ENCODE measurements at places on chromosomes 7 and 10.
A peak's percentile ranks its signal among the peaks of the same experiment; 100 is the strongest.

DNA sequence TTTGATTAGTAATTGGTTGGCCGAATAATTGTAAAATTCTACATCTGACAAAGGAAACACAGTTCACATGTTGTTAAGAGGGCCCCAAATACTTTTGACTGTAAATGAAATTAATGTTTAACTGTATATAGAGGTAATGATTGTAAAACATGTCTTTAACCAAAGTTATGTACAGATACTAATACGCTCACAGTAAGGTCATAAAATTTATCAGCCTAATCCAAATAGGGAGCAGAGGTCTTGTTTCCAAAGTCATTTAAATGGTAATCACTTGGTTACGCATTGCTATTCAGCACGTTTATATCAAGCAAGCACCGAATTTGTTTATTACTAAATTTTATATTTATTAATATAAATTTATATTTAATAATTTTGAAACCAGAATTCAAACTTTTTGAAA, 1.4 kb downstream of the PHYHIPL start:
- no peak for DNase-seq

DNA sequence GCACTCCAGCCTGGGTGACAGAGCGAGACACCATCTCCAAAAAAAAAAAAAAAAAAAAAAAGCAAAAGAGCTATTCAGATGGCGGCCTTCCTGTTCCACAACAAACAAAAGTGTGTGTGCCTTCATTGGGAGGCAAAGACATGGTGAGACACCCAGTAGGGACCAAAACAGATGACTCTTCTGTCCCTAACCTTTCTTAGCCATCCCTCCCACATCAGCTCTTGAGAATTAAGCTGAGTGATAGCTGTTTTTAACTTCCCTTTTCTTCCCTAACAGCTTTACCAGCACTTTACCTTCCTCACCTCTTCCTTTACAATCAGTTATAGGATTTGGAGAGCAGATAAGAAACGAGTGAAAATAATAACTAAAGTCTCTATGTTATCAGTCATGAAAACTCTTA, 48.2 kb downstream of the ARMH3 start:
- DNase-seq: no peak

- DNase-seq: peak; percentile 63
Measured at GRCh38 chr7:45888185-45888992, at the start of gene IGFBP1. IGFBP1 (plus strand) TSS chr7:45888488; CDS start chr7:45888653, 165 bp downstream.

DNA sequence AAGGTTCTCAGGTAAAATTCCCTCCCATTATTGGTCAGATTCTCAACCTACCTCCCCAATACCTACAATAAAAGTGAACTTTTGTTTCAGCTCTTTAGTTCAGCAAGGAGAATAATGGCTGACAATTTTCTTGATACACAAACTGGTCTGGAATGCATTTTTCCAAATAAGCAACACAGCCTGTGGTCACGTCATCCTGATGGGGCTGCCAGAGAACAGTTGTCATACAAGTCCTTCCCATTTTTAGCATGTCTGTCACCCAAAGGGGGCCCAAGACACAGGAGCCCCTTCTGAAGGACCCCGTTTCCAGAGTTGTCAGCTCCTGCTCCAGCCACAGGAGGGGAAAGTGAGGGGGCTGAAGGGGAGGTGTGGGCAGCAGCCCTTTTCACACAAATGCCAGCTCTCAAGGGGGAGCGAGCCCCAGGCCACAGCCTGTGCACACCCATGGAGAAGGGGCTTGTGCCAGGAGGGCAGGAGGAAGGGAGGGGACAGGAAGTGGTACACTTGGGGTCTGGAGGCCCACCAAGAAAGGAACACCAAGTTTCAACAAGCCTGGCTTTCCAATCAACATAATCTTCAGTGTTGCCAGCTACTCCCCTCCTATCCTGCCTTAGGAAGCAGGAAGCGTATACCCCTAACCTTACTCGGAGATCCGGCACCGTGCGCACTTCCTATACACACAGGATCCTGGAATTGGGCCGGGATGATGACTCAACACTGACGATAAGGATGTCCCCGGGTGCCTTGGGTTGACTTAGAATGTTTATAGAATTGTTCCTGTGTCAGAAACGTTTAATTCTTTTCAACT, 43.4 kb upstream of the PDLIM1 start:
- peak; percentile 72 for DNase-seq

DNA sequence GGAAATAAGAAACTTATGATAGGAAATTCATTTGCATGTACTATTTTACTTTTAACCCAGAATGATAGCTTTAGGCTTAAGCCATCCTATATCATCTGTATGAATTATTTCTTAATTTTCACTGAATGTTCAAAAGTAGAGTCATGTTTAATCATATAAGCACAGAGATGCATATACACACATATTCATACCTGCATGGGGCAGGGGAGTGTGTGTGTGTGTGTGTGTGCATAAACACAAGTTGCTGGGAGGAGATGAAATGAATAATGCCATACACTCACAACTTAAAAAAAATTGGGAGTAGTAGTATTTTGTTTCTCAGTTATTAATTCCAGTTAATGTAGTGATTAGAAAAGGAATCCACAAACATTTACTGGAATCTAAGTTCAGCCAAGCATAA, 83.1 kb upstream of the IKZF1 start:
- DNase-seq: no peak

DNA sequence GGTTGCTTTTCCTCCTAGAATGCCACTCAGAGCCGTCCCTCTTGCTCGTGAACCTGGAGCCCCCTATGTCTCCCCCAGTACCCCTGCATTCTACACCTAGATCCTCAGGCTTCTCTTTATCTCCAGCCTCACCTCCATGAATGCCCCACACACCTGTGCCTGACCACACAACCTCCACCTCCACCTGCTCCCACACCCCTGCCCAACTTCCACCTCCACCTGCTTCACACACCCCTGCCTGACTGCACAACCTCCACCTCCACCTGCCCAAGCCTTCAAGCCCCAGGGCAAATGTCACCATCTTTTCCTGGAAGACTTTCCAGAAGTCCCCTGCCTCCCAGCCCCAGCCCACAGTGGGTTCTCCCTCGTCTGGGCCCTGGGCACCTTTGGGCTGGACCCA, 6.9 kb upstream of the LFNG start:
- no peak for DNase-seq

DNA sequence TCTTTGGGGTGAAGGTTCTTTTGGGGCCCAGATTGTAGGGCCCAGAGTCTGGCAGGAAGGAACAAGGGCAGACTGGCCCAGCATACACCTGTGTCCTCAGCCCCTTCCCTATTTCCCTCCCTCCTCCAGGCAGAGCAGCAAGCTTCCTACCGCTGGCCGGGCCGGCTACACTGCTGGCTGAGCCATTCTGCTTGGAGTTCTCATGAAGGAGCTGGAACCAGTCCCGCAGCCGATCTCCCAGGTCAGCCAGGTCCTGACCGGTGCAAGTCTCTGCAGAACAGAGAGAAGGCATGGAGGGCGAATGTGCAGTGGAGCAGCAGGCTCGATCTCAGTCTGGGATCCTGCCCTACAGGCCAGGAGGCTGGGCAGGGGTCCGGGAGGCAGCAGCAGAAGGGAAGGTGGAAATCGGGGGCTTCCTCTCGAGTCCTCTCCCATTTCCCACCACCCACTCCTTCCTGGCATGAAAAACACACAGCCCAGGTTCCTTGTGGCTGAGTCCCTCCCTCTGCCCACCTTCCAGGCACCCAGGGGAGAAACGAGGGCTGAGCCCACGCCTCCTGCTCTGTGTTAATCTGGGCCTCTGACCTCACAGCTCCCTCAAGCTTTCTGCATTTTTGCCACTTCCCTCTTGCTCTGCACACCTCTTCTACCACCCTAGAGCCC, 20.8 kb downstream of the SPOCK2 start:
- DNase-seq: no peak

DNA sequence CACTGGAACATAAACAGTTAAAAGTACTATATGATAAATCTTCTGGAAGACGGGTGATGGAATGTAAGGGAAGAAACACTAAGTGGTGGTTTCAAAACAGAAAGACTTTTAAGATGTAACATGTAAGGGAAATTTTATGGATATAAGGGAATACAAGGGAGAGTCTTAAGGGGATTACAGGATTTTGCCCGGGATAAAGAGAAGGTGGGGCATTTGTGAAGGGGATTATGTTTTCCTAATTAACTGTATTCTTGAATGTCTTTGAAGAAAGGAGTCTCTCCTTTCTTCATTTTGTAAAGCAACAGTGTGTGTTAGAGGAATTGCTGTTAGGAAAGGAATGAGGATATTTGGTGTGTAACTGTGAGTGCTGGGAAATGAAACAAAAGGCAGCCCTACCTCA, 745.2 kb downstream of the AUTS2 start:
- DNase-seq: no peak

DNA sequence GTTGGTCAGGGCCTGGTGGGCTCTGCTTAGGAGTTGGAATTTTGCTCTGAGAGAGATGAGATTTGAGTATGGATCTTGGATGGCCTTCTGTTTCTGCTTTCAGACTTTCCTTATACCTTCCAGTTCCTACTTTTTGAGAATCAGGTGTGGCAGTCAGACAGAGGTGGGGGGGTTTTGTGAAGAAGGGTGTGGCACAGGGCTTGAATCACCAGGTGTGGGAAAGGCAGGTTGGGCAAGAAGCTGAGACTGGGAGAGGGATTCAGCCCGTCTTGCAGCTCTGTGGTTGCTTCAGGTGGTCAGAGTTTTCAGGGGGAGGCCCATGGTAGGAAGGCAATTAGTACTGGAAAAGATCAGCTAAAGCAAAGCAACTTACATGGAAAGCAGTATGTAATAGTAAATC, 340.2 kb downstream of the LRMDA start:
- no peak for DNase-seq

GRCh38 chr10:51875610-51876009, 176.2 kb upstream of the CSTF2T start:
- DNase-seq: no peak

GRCh38 chr7:40019558-40019957, 69.5 kb downstream of the CDK13 start:
- no peak for DNase-seq

DNA sequence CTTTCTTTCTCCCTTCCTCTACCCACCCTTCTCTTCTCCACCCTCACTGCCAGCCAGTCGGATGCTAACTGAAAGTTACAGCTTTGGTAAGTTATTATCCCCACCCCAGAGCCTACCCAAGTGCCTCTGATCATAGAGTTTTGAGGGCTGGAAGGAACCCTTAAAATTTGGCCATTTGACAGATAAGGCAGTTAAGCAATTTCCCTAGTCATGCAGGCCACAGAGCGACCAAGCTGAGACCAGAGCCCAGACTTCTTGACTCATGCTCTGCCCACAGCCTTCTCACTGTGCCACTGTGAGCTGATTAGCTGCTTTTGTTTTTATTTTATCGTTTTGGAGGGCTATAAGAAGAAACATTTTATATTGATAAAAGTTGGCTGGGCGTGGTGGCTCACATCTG, 17.2 kb downstream of the SAP25 start:
- DNase-seq: peak; percentile 78

DNA sequence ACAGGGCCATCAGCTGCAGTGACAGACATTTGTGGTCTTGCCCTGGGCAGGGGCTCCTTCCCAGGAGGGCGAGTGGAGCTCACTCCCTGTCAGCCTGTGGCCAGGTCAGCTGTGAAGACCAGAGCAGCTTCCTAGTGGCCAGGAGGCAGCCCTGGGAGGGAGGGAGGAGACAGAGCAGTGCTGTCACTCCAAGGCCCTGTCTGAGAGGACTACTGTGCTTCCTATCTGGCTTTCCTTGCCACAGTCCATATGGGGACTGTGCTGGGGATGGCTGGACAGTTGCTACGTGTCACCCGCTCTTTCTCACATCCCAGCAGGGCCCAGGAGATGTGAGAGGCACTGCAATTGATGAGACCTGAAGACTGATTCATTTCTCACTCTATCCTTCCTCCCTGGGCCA, 15.2 kb upstream of the ADCYAP1R1 start:
- DNase-seq: no peak

DNA sequence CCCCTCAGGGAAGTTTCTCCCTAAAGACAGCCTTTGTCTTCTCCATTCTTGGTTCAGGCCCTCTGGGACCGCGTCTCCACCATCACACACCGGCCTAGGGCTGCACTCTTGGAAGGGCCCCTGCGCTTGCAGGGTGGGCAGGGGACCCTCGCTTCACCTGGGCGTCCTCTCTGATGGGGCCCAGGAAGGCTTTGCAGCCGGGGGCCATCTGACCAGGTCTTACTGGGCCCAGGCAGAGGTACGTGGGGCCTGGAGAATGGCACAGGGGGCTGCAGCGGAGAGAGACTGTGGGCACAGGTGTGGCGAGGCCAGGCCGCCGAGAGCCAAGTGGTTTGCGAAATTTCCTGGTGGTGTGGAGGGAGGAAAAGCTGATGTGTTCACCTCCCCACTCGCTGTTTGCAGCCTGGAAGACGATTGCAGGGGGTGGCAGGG, 44.4 kb downstream of the ALOX5 start:
- no peak for DNase-seq

DNA sequence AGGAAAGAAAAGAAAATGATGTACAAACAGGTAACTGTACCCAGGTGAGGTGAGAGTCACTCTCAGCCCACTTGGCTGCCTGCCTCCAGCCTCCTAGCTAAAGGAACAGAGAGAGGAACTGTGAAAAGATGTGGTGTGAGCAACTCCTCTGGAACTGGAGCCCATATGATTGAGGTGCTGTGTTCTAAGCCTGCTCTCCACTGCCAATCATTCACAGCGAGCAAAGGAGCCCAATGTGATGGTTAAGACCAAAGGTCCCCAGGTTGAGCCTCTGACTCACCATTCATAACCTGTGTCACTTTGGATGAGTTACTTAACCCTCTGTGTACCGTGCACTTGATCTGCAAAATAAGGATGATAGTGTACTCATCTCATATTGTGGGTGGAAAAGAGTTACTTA, 868.1 kb upstream of the AUTS2 start:
- DNase-seq: no peak

DNA sequence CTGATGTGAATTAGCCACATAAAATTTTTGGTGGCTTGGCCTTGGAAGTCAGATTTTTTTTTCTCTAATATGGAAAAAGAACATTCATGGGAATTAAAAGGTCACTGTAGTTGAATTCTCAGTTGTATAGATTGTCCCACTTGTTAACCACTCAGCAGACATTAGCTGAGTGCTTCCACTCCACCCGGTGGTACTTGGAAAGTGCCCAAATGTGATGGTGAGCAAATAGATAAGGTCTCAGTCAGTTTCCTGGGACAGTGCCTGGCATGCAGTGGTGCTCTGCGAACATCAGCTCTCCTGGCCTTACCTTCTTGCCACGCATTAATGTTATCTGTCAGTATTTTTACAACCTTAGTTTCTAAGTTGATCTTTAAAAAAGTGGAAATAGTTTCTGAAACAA, 1.4 kb downstream of the ATP5F1C start:
- peak; percentile 55 for DNase-seq

All from adipocyte (in vitro differentiated cells).